ENCODE measurements at places on chromosomes 7 and 10. TPM values are rescaled to one million over a fixed set of nuclear protein-coding genes. Genes with fewer than 3 reads are reported as not detected.

DNA sequence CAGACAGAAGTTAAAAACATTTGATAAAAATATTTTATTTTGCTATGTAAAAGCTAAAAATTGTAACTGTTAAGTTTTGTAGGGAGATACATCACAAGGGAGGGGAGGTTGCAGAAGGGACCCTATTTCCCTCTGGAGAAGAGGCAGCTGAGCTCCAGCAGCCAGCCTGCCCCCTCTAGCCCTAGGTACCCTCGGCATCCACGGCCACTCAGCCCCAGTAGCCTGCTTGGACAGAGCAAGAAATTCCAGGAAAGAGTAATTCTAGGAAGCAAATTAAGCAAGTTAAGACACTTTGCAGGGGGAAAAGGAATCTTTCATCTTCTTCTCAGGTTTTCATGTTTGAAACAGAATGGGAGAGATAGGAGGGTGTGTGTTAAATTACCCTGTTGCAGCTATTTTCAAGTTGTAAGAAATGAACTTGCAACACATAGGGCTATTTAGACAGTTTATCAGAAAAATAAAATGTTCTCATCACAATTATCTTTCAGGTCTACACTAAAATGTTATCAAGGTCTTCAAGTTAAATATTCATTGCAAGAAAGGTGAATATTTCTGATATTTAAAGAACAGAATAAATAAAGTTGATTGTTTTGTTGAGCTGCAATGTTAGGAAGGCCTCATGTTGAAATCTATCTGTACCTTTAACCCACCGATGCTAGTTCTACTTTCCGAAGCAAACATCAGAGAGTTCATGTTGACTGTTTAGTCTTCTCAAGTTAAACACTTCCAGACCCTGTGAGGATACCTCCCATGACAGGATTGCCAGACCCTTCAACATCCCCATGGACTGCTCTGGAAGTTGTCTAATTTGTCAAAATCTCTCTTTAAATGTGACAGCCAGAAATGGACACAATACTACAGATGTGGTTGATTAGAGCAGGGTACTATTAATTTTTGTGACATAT lies 5.5 kb downstream of the SGCE start:
- peaks cover 4% of the 10 kb centered on the region for H3K27me3 ChIP-seq
- H3K36me3 ChIP-seq: no peaks in the 10 kb centered on the region
- DNase-seq: no peak
- no peak overlapping the region for H3K27ac ChIP-seq
- H3K4me3 ChIP-seq: no peak overlapping the region
- no peaks in the 10 kb centered on the region for H3K4me1 ChIP-seq

DNA sequence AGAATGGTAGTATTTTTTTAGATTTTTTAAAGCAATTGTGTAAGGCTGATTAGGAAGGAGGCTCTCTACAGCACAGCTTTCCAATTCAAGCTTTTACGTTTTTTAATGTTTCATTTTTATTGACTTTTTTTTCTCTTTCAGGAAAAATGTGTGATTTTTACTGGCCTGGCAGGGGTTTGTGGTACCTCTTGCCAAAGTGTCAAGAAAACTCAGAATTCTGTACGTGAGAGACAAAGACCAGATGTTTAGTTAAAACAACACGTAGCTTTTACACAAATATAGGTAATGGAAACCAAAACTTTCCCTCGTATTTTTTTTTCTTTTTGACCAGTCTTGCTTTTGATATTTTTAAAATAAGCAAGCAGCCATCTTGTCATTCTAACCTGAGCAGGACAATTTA lies 6.0 kb upstream of the NPVF start:
- no peak for DNase-seq
- H3K36me3 ChIP-seq: no peaks in the 10 kb centered on the region
- H3K4me1 ChIP-seq: no peaks in the 10 kb centered on the region
- H3K27ac ChIP-seq: no peak overlapping the region
- H3K4me3 ChIP-seq: no peak overlapping the region

GRCh38 chr10:91420868-91421267 lies 10.7 kb downstream of the HECTD2 start:
- no peak for DNase-seq
- H3K4me1 ChIP-seq: no peaks in the 10 kb centered on the region
- no peak overlapping the region for H3K27ac ChIP-seq
- H3K36me3 ChIP-seq: no peaks in the 10 kb centered on the region
- H3K4me3 ChIP-seq: no peak overlapping the region
- H3K27me3 ChIP-seq: no peaks in the 10 kb centered on the region

CLRN3 gene
- not detected for total RNA-seq

DNA sequence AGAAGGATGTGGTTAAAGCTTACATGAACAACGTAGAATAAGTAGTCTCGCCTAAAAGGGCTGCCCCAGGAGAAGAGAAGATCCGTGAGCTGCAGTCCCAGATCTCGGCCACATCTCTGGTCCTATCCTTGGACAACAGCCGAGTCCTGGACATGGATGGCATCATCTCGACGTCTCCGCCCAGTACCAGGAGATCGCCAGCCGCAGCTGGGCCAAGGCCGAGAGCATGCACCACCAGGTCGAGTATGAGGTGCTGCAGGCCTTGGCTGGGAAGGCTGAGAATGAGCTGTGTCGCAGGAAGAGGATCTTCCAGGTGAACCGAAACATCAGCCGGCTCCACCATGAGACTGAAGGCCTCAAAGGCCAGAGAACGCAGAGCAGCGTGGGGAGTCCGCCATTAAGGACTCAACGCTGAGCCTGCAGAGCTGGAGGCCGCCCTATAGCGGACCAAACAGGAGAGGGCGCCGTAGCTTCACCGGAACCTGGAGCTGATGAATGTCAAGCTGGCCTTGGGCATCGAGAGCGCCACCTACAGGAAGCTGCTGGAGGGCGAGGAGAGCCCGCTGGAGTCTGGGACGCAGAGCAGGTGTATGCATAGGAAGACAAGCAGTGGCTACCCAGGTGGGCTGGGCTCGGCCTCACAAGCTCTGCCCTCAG lies 22.2 kb downstream of the LIPK start:
- peak; percentile 57 for DNase-seq
- no peak overlapping the region for H3K27ac ChIP-seq
